Iris pigment epithelial cell (primary cell): ENCODE measurements at places on chromosomes 7 and 10.
A peak's percentile ranks its signal among the peaks of the same experiment; 100 is the strongest.

GRCh38 chr7:132966754-132967469 lies 115.0 kb downstream of the CHCHD3 start:
- DNase-seq, result peak; percentile 51

DNA sequence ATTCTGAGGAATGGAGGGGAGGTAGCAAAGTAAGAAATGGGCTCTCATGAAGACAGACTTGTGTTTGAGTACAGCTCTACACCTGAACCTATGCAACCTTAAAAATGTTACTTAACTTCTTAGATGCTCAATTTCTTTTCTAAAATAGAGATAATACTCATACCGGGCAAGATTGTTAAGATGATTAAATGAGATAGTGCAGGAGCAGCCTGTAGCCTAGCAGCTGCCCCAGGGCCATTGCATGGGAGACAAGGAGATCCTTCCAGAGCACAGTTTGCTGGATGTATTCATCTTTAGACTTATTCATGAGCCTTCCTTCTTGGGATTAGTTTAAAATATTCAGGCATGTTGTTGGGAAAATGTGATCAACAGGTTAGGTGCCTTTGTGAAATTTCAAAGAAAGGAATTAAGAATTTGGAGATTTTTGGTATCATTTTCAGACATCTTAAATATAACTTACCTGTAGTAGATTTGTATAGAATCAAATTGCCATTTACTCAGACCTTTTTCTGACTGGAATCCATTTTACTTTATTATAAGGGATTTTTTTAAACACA lies 130.2 kb downstream of the KAT6B start:
- DNase-seq, result no peak

- no peak for DNase-seq
Observed at GRCh38 chr10:88769384-88769783, 9.6 kb downstream of the LIPN start.

- DNase-seq, result no peak
Observed at GRCh38 chr10:97795886-97796285, 24.1 kb upstream of the SFRP5 start.

- DNase-seq, result no peak
Observed at GRCh38 chr7:101536232-101536631, 92.9 kb downstream of the MYL10 start.

GRCh38 chr7:142414135-142414534 lies 156.3 kb upstream of the PRSS58 start:
- DNase-seq, result no peak

DNA sequence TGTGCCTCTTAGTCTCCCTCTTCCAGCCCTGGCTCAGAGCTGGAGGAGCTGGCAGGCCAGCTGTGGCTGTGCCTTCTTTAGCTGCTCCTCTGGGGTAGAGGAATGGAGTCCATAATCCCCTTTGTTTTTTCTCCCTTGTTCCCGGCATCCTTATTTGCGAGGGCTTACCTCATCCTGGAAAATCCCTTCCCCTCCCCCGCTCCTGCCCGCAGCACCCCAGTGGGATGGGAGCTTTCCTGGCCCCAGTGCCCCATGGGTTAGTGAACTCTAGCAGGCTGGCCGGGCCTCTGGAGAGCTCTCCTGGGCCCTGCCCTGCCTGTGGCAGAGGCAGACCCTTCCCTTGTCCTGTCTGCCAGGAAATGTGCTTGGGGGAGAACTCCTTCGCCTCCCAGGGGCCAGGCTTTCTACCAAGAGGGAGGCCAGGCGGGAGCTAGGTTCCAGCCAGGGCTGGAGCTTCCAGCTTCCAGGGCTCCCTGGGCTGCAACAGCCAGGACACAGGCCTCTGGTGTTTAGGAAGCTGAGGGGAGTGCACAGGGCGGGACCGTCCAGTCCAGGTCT lies 16.5 kb upstream of the TRIM8 start:
- peak; percentile 72 for DNase-seq

GRCh38 chr7:1717095-1717483 lies 47.0 kb downstream of the ELFN1 start:
- no peak for DNase-seq

- DNase-seq, result peak; percentile 62
Observed at GRCh38 chr7:108016841-108017775, 14.1 kb upstream of the LAMB1 start.

DNA sequence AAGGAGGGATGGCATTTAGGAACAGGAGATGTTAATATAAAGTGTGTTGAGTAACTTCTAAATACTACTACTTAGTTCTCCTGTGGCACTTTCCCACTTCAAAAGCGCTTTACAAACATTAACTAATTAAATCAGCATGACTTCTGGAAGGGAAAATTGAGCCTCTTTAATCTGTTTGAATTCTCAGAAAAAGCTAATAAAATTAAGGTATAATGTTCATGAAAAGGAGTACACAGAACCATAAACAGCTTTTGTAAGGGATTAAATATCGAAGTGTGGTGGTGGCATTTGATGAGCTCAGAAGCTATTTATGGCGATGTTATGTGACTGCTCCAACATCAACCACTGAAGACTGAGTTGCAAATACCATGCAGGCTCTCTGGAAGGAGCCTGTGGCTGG lies 10.2 kb upstream of the VAX1 start:
- DNase-seq, result no peak

GRCh38 chr7:95636140-95636940 lies 40.0 kb upstream of the PDK4 start:
- DNase-seq, result peak; percentile 31

DNA sequence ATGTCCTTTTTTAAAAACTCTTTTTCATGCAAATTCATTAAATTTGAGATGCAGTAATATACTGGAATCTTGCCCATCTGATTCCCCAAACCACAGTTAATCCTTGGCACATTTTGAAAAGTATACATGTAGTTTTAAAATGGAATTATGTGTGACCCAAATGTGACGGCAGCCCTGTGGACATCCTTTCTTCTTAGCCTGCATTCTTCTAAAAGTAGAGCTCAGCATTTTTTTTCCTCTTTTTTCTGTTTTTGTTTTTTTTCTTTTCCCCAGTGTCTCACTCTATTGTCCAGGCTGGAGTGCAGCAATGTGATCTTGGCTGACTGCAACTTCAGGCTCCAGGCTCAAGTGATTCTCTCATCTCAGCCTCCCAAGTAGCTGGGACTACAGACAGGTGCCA lies 338.9 kb downstream of the GALNT17 start:
- no peak for DNase-seq

DNA sequence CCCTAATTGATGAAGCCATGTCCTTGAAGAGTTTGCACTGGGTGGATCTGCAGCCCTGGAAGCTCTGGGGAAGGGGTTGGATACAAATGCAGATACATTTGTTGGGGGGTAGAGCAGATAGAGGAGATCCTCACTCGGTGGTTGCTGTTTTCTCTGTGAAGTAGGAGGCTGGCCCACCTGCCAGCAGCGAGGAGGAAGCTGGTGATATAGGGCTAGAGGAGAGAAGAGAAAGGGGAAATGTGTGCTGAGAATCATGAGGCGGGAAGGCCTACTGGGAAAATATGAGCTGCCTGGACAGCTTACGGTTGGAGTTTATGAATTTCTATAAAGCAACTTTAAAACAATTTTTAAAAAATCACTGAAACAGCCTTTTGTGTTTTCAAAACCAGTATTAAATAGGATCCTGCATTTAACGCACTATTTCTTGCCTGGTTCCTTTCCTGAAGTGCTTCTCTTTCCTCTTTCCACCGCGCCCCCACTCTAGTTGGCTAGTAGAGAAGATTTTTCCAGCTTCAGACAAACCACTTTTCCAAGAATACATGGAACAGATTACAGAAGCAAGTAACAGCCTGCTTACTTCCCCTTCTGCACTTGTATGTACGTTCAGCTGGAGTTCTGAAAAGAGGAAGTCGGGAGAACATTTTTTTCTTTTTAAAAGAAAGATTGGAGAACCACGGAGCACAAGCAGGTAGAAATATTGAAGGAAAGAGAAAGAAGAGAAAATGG lies 100.6 kb upstream of the GLCCI1 start:
- DNase-seq, result no peak

GRCh38 chr7:111735661-111736551 lies 173.6 kb upstream of the IMMP2L start:
- peak; percentile 75 for DNase-seq

- DNase-seq, result no peak
Observed at GRCh38 chr7:148553979-148554378, 36.6 kb upstream of the C7orf33 start.

DNA sequence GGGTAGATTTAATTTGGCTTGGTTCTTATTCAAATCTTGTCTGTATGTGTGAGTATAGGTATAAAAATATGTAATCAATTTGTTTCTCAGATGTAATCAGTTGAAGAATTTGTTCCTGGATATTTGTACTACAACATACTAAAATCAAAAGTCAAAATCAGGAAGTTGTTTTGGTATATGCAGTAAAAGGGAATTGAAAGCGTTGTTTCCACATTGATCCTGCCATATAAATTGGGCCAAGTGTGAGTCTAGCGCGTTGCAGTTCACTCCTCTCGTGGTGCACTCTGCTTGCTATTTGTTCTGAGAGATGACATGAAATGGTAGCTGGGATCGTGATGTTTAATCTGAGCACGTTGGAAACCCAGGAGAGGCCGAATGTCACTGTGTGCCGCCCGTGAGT lies 55.9 kb downstream of the SHH start:
- no peak for DNase-seq

GRCh38 chr7:134850066-134850465 lies 70.6 kb downstream of the CALD1 start:
- peak; percentile 90 for DNase-seq

GRCh38 chr10:84822931-84823630 lies 494.7 kb downstream of the CCSER2 start:
- DNase-seq, result no peak

DNA sequence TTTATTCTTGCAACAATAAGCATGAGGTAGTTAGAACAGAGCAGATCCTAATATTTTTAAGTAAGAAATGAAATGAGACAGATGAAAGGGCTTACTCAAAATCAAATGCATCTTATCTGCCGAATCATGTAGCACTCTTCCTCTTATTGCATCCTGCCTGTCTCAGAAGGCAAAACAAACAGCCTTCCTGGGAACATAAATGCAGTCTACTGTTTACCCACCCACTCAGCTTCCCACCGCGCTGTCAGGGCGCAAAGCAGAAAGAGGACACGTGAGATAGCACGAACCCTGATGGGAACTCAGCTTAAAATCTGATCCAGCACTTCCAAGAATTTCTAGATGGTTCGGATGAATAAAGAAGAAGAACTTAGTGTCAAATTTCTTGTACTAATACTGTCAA lies 114.4 kb upstream of the CDK1 start:
- DNase-seq, result peak; percentile 61

DNA sequence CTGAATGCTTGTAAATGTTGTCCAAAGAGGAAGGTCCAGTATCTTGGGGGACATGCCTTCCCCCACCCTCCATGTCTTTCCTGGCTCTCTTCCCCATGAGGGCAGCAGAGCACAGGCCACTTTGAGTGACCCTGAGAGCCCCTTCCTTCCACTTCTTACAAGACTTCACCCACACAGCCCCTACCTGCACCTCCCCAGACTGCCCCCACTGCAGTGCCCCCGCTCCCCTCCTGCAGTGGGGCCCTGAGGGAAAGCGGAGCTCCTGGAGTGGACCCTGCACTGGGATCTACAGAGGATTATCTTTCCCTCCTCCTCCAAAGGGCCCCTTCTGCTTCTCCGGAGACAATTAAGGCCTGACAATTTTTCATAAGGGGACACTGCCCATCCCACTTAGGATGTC lies 326.8 kb downstream of the TCERG1L start:
- no peak for DNase-seq

- DNase-seq, result peak; percentile 29
Observed at GRCh38 chr10:114811862-114812261, 9.7 kb upstream of the FHIP2A start.

GRCh38 chr7:80087051-80087770 lies 47.4 kb upstream of the GNAI1 start:
- DNase-seq, result peak; percentile 92

GRCh38 chr10:117053482-117053881 lies 48.5 kb upstream of the SHTN1 start:
- DNase-seq, result no peak

GRCh38 chr7:42407833-42408232 lies 170.8 kb upstream of the GLI3 start:
- no peak for DNase-seq

DNA sequence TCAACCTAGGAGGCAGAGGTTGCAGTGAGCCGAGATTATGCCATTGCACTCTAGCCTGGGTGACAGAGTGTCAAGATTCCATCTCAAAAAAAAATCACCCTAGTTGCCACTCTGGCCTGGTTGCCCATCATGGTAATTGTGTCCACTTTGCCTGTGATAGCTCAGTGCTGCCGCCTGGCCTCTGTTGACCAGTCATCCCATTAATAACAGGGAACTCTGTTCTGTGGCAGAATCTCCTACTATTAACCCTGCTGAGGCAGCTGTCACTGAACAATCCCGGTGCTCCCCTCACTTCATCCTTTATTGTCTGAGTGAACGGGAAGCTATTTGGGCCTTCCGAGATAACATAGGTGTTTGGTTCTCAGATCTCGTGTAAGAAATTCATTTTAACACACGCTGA lies 14.6 kb downstream of the ZNF3 start:
- no peak for DNase-seq

DNA sequence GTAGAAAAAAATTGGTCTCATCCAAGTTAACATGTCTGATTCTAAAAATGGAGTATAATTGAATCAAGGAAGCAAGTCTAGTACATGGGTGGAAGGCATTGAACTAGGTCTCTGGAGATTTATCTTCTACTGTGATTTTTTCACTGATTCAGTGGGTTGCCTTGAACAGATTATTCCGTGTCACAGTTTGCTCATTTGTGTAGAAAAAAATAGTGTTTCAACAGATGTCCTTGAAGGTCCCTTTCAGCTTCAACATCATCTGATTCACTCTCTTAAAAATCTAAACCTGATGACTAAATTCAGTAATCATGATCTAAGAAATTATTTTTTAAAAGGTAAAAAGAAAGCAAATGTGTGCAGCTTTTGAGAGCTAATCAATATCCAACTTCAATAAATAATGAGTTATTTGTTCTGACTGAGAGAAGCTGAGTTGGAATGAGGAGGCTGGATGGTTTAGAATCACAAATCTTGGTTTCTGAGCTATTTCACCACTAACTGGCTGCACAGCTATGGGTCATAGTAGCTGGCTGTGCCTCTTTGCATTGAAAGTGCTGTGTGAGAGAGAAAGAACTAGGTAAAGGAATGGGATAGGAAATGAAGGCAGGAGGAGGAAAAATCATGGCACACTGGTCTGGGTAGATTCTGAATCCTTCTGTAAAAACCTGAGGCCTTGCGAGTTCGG lies 221.5 kb upstream of the MDFIC start:
- no peak for DNase-seq

DNA sequence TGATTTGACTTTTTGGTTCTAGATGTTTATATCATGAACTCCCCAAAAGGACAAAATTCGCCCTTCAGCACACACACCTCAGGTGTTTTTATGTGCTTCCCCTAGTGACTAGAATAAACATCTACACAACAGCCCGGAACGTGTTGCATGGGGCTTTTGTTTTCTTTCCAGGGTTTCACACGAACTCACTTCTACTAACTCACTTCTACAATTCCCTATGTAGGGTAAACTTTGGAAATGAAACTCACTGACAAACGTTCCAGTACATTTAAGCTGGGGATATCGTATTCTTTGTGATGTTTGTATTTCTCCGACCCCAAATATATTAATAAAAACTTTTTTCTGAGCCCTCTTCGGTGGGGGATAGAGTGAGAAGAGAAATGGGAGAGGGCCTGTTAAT lies 1.4 kb downstream of the TRA2A start:
- peak; percentile 43 for DNase-seq
